Activated CD4-positive, alpha-beta T cell treated with anti-CD3 and anti-CD28 coated beads, Interleukin-2, amount 10 ng/mL, durations not matched to agents 7 days and 5 days (primary cell): ENCODE measurements at places on chromosomes 6 and 20.

- no peak for DNase-seq
- no peaks in the 10 kb centered on the region for H3K27me3 ChIP-seq
- H3K4me1 ChIP-seq: peaks cover 62% of the 10 kb centered on the region
- no peak overlapping the region for H3K4me3 ChIP-seq
Observed at GRCh38 chr6:75275067-75275466, 9.5 kb downstream of the TMEM30A start.

GRCh38 chr6:84976526-84977362 lies 212.3 kb upstream of the TBX18 start:
- H3K27ac ChIP-seq: no peak overlapping the region
- no peaks in the 10 kb centered on the region for H3K4me1 ChIP-seq
- H3K36me3 ChIP-seq: no peaks in the 10 kb centered on the region
- H3K27me3 ChIP-seq: no peaks in the 10 kb centered on the region
- no peak for DNase-seq

DNA sequence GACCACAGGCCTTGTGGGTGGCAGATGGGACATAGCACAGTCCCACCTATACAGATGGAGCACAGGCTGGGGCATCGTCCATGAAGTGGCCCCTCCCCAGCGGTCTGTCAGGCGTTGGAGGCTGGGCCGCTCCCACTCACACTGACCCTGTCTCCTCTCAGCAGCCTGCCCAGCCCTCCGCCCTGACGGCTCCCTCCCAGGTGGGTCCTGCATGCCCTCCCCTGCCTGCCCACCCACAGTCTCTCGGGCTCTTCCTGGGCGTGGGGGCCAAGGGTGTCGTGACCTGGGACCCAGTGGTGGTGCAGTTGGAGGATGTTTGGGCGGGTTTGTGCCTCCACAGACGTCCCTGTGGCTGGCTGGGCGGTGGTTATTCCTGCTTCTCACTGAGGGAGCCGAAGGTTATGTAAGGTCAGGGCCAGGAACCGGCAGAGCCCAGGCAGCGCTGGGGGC lies 22.3 kb downstream of the COL20A1 start:
- no peaks in the 10 kb centered on the region for H3K36me3 ChIP-seq
- H3K27ac ChIP-seq: no peak overlapping the region
- DNase-seq: no peak
- no peak overlapping the region for H3K4me3 ChIP-seq

DNA sequence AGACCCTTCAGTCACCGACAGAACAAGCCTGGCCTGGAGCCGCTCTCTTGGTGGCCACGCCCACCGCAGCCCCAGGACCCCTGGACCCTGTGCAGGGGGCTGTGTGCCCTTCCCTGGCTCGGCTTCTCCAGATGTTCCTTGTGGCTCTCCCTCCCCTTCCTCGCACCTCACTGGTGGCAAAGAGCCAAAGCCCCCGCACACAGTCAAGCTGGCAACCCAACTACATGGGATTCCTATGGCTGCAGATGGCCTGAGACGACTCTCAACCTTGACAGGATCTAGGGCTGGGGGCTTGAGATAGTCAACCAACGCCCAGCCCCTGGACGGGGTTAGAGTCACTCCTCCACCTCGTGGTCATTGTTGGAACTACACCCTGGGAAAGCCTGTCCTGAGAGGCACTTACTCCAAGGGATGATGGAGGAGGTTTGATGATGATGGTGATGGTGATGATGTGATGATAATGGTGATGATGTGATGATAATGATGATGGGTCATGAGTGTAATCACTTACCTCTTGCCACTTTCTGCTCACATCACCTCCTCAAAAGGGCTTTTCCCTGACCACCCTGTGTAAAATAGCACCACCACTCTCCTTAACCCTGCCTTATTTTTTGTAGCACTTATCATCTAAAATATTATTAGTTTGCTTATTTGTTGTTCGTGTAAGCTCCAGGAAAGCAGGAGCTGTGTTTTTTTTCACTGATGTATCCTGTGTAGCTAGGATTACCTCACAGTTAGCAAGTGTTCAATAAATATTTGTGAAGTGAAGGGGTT lies 278.4 kb downstream of the LRFN2 start:
- no peak overlapping the region for H3K27ac ChIP-seq
- H3K4me1 ChIP-seq: peaks cover 3% of the 10 kb centered on the region
- no peak overlapping the region for H3K4me3 ChIP-seq
- no peaks in the 10 kb centered on the region for H3K36me3 ChIP-seq
- DNase-seq: peak; percentile 67

- peak overlapping the region; percentile 44 for H3K27ac ChIP-seq
- peaks cover 14% of the 10 kb centered on the region for H3K4me1 ChIP-seq
- H3K36me3 ChIP-seq: no peaks in the 10 kb centered on the region
- DNase-seq: peak; percentile 71
Observed at GRCh38 chr20:3751675-3752385, 15.7 kb downstream of the ADISSP start.

DNA sequence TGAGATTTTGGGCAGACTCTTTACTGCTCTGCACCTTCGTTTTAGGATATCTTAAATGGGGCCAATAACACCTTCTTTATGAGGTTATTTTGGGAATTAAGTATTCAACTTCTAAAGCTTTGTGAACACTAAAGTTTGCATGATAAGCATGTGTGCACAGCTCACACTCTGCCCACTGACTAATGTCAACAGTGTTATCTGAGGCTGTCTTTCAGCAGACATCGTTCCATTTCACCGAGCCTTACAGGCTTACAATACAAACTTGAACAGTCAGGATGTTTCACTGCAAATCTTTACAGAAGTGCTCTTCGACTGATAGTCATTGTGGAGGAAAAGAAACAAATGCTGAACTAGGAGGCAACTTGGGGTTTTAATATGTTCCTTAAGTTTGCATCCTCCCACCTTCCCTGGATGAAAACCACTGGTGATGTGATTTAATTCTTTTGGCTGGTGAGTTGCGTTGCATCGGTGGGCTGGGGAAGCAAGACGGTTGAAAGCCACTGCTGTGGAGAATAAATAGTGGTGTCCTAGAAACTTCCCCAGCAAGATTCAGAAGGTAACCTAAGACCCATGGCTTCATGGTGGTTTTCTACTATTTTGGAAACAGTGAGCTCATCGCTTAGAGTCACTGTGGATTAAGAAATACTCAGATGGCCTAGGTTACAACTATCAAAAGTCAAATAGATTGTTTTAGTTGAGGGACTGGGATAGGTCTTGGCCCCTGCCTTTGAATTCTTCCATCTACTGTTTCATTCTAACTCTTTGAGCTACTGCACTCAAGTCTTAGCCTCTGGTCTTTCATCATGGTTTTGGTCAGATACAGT lies 167.2 kb upstream of the MAP3K7 start:
- no peak overlapping the region for H3K4me3 ChIP-seq
- H3K27me3 ChIP-seq: peaks cover 7% of the 10 kb centered on the region
- no peaks in the 10 kb centered on the region for H3K36me3 ChIP-seq
- no peak for DNase-seq
- no peak overlapping the region for H3K27ac ChIP-seq

DNA sequence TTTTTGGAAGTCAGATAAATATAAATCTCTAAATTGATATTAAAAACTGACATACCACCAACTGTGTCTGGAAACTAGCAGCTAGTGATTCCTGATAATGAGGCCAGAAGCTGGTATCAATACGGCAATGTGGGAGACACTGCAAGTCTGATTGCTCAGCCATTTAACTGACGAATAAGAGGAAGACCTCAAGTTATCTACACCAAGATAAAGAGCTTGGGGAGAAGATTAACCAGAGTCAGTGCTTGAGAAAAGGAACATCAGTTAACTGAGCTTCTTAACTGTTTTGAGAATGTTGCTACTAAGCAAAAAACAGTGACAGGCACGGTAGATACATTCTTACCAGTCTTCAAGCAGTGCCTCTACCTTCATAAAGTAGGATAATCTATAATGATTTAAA lies 140.4 kb upstream of the TENT5A start:
- no peaks in the 10 kb centered on the region for H3K4me1 ChIP-seq
- DNase-seq: no peak
- H3K36me3 ChIP-seq: no peaks in the 10 kb centered on the region
- no peaks in the 10 kb centered on the region for H3K27me3 ChIP-seq

- DNase-seq: no peak
- no peaks in the 10 kb centered on the region for H3K36me3 ChIP-seq
- no peak overlapping the region for H3K4me3 ChIP-seq
- peaks cover 15% of the 10 kb centered on the region for H3K4me1 ChIP-seq
- H3K27ac ChIP-seq: no peak overlapping the region
Observed at GRCh38 chr6:1615151-1615852, 5.6 kb downstream of the FOXC1 start.

DNA sequence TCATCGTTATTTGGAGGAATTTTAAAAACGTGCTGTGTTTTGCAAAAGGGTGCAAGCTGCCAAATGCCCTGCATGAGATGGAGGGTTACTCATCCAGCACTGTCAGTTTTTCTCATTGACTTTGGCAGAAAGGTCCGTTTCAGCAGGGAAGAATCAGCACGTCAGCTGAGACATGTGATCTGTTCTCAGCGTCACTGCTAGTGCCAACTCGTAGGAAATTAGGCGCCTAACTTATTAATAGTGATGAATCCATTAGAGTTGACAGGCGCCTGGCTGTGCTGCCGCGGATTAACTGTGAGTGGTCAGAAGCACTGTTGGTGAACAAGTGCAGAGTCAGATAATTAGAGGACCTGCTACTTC lies 175.5 kb upstream of the FOXQ1 start:
- DNase-seq: no peak
- H3K4me1 ChIP-seq: no peaks in the 10 kb centered on the region
- H3K27ac ChIP-seq: no peak overlapping the region
- peaks cover 19% of the 10 kb centered on the region for H3K27me3 ChIP-seq

DNA sequence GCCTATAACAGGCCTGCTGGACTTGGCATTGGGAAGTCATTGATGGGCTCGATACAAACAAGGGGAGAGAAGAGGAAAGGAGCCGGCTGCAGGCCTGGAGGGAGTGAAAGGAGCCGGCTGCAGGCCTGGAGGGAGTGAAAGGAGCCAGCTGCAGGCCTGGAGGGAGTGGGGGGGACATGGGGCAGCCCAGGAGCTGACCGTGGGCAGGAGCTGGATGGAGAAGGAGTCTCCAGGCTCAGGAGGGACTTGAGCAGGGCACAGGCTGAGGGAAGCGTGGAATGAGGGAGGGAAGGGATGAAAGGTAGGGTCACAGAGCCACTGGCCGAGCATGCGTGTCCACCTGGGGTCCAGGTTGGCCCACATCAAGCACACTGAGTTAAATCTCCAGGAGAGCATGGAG lies 32.0 kb downstream of the RPP40 start:
- no peaks in the 10 kb centered on the region for H3K36me3 ChIP-seq
- peaks cover 5% of the 10 kb centered on the region for H3K27me3 ChIP-seq
- H3K4me3 ChIP-seq: no peak overlapping the region
- no peak for DNase-seq
- H3K27ac ChIP-seq: no peak overlapping the region

- peaks cover 11% of the 10 kb centered on the region for H3K27me3 ChIP-seq
- peaks cover 3% of the 10 kb centered on the region for H3K4me1 ChIP-seq
Observed at GRCh38 chr6:41153992-41154625, at the start of gene TREML1. Gene TREML1 (minus strand): TSS chr6:41154347. CDS start chr6:41154288, 59 bp downstream.

GRCh38 chr6:6865611-6866010 lies 242.2 kb upstream of the RREB1 start:
- no peaks in the 10 kb centered on the region for H3K36me3 ChIP-seq
- H3K4me1 ChIP-seq: no peaks in the 10 kb centered on the region
- no peak overlapping the region for H3K27ac ChIP-seq
- H3K27me3 ChIP-seq: no peaks in the 10 kb centered on the region
- H3K4me3 ChIP-seq: no peak overlapping the region

GRCh38 chr6:3208098-3208774 lies 19.2 kb downstream of the TUBB2B start:
- no peak overlapping the region for H3K27ac ChIP-seq
- H3K4me3 ChIP-seq: no peak overlapping the region
- no peak for DNase-seq
- H3K27me3 ChIP-seq: peaks cover 6% of the 10 kb centered on the region
- no peaks in the 10 kb centered on the region for H3K36me3 ChIP-seq

- H3K4me3 ChIP-seq: no peak overlapping the region
- H3K4me1 ChIP-seq: no peaks in the 10 kb centered on the region
Observed at GRCh38 chr6:97305414-97306066, 22.5 kb upstream of the MMS22L start.

GRCh38 chr6:111032484-111033140 lies 50.8 kb downstream of the RPF2 start:
- no peak overlapping the region for H3K4me3 ChIP-seq
- no peak overlapping the region for H3K27ac ChIP-seq
- peaks cover 2% of the 10 kb centered on the region for H3K27me3 ChIP-seq
- peaks cover 2% of the 10 kb centered on the region for H3K36me3 ChIP-seq
